ENCODE measurements at places on chromosomes 12 and 14. TPM values are rescaled to one million over a fixed set of nuclear protein-coding genes. Genes with fewer than 3 reads are reported as not detected.

DNA sequence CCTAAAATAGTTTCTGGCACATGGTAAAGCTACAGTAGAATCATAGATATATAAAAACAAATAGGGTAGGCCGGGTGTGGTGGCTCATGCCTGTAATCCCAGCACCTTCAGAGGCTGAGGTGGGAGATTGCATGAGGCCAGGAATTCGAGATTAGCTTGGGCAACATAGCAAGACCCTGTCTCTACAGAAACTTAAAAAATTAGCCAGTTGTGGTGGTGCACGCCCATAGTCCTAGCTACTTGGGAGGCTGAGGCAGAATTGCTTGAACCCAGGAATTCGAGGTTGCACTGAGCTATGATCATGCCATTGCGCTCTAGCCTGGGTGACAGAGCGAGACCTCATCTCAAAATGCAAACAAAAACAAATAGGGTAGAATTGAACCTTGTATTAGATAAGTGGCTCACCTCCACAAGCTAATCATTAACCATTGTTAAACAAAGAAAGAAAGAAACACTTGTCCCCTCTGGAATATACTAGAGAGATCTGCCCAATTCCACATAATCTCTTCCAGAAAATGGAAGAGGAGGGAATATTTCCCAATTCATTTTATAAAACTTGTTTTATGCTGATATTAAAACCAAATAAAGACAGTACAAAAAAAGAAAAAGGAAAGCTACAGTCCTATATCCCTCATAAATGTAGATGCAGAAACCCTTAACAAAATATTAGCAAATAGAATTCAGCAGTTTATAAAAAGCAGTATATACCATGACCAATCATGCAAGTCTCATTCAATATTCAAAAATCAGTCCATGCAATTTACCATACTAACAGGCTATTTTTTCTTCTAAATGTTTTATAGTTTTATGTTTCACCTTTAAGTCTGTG lies 22.7 kb upstream of the DHRS2 start:
- DNase-seq, result no peak

DNA sequence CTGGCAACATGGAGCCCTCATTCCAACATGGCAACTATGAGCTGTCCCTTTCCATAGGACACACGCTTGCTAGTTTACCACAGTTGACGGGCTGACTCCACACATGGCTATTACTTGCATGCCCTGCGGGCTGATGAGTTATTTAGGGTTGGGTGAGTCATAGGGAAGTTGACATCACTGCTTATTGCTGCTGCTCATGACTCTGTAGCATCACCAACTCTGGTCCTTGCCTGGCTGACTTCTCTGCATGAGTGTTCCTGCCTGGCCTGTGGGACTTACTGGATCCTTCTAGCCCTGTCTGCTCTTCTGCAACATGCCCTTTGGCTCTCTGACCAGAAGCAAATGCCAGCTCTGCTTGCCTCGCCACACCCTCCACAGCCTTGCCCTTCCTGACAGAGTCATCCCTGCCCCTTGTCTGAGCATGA lies 199.5 kb downstream of the ANO6 start:
- DNase-seq, result peak; percentile 91

DNA sequence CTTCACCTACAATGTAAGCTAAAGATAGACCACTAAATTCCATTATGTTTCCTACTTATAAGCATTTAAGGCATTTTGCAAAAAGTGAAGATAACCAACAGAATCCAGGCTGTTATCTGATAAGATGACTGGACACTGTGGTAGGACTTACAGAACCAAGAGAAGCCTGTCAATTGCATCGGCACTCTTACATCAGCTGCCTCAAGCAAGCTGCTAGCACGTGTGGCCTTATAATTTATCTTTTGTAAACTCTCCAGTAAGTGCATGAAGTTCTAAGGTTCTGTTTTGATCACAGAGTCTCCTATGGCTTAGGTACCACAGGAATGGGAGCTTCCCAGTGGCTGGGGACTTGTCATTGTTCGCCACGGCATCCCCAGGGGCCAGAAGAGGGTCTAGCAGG lies 88.7 kb downstream of the TRAFD1 start:
- no peak for DNase-seq

DNA sequence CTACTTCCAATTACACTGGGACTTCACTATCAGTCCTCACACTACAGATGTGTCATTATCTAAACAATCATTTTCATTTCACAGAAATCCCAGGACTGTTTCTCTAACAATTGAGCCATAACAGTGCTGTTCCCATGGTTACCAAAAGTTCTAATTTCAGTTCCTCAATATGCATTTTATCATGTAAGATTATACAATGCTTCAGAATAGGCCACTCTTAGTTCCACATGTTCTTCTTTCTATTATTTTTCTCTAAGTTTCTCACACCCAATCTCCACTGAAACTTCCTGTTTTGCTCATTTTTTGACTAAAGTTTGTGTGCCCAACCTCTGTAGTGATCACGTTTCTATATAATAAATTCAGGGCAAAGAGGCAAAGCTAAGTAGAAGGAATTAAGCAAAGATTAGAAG lies 185.8 kb downstream of the DUSP6 start:
- no peak for DNase-seq

GRCh38 chr14:102900631-102901571 lies 21.6 kb upstream of the AMN start:
- DNase-seq, result peak; percentile 48

The IRF2BPL gene
- 185 TPM for total RNA-seq

DNA sequence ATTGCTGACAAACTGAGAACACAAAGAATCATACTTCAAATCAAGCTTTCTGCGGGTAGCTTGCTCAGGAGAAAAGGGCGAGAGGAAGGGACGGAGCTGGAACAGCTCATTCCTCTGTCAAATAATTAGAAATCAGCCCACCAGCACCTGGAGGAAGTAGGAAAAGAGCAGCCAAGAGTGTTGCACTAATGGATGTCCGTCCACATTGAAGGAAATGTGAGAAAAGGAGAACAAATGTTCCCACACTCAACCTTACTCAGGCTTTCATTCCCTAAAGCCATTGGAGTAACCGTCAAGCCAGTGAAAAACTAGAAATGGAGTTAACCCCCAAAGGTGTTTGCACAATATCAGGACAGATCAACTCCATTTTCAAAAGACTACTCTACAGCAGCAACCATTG lies 233.0 kb upstream of the PRKD1 start:
- no peak for DNase-seq

DNA sequence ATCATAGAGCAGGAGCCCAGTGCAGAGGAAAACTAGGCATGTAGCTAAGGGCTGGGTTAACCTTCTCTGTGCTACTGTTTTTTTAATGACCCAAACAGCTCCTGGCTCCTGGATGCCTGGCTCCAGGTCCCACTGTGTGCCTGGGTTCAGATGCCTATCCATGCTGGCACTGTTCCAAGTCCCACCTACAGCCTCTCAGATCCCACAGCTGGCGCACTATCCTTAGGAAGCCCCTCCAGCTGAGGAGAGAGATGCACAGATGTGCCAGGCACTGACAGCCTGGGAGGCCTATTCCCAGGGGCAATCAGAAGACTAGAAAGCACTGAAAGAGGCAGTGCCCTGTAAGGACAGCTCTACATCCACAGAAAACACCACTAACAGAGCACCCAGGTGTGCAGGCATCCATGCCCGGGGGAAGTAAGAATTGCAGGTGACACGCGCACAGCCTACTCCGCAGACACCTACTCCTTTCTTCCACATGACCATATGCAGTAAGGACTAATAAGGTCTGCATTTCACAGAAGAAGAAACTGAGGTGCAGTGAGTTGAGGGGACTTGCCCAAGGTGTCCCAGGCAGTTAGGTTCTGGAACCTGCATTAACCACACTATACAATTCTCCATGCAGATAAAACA lies 51.2 kb downstream of the PITPNM2 start:
- DNase-seq, result no peak

DNA sequence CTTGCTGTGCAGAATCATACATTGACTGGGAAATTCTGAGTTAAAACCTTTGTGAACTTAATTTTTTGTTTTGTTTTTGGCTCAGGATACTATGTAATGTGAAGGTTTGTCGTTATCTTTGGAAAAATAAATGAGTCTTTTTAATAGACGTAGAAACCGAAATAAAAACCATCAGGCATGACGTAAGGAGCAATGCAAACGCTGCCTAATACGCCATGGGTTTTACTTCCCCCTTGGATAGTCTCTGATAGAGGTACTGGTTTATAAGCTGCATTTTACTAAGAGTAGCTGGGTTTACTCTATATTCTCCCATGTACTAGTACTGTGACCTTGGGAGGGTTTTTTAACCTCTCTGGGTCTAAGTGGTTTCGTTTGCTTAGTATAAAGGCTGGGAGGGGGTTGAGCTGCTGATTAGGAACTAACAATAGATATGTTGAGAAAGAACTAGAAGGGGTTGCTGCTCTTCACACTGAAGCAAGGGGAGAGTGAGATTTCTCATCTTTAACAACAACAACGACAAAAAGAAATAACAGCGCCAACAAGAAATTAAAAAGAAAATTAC lies 66.8 kb upstream of the SLCO1C1 start:
- DNase-seq, result no peak

DNA sequence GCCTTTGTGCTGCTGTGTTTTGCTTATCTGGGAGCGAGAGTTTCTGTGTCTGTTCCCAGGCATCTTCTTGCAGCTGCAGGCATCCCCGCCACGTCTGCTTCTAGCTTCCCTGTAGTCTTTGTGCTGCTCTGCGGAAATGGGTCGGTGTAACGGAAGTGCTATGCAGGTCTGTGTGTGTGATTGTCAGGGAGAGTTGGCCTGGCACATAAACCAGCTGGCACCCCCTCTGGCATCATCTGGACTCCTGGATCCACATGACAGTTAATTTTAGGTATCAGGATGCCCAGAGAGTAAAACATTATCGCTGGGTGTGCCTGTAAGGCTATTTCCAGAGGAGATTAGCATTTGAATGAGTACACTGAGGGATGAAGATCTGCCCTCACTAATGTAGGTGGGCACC lies 9.4 kb upstream of the OASL start:
- no peak for DNase-seq

DNA sequence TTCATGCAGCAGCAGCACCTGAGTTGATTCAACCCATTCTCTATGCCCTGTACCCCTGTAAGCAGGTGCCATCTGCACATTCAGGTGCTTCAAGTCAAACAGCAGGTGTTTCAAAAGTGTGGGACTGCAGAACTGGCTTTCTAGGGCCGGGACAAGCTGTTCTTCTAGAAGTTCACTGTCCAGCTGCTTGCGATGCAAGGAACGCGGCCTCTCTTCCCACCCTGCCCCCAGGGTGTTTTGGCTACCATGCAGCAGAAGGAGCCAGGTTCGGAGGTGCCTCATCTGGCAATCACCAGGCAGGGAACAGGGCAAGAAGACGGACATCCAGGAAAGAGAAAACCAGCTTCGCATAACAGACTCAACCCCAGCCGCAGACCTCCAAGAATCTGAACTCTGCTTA lies 35.2 kb downstream of the TMEM132D start:
- no peak for DNase-seq

GRCh38 chr14:71737760-71738159 lies 194.5 kb upstream of the RGS6 start:
- DNase-seq, result no peak

The TMPRSS12 gene
- total RNA-seq, result not detected

DNA sequence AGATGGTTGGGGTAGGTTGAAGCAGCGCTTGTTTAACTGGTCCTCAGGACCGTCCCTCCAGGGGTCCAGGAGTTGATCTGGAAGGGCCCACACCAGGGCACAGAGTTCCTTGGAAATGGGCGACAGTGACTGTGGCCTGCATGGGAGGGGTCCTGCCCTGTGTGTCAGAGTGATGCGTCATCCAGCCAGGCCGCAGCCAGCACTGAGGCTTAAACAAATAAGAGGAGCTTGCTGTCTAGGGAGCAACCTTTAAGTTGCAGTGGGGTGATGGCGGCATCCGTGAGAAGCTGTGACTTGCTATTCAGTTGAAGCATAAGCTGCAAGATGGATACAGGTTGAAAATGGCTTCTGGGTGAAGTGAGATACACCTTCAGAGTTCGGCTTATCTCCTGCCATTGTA lies 20.2 kb downstream of the DCAF4 start:
- DNase-seq, result no peak

Data from cardiac muscle cell (in vitro differentiated cells and primary cell).